K562 (cell line): ENCODE measurements at places on chromosomes 6 and 20.

DNA sequence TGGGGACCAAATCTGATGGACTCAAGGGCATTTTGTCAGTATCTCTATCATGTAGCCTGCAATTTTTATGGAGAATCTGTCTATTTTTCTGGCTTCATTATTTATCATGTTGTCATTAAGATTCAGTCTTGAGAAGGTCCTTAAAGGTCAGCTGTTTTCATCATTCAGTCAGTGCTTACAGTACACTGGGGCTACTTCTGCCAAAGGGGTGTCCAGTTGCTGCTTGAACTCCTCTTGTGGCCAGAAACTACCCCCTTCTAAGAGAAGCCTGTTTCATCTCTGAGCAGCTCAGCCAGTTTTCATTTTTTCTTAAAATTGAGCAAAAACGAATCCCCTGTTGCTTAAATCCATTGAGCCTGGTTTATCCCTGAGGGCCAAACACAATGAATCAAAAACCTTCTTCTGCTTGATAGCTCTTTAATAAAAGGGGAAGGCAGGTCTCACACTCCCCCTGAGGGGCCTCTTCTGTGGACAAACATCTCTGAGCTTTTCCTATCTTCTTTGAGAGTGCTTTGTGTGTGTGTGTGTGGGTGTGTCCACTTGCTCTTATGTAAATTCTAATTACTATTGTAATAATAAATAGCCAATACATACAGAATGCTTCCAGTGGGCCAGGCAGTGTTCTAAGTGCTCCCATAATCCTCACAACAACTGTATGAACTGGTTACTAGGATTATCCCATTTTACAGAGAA, 172.2 kb downstream of the PLCB1 start:
- no peak for DNase-seq

GRCh38 chr20:8424010-8424409, 291.9 kb downstream of the PLCB1 start:
- no peak for DNase-seq

DNA sequence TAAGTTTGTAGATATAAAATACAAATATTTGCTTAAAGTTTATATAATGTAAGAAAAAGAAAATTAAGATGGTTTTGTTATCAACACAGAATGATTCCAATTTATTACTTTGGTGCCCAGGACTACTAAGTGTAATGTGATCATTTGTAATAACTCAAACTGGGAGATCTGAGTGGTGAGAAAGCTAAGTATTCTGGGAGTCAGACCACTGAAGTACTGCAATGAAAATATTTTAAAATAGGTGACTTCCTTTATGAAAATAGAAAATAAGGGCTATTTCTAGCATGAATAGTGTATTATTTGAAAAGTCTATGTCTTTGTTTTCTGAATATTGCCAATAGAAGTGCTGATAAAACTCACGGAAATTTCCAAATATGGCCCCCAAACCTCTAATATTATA, 305.6 kb upstream of the MAN1A1 start:
- no peak for DNase-seq

GRCh38 chr6:107124934-107125348, 9.6 kb upstream of the BEND3 start:
- DNase-seq = no peak

DNA sequence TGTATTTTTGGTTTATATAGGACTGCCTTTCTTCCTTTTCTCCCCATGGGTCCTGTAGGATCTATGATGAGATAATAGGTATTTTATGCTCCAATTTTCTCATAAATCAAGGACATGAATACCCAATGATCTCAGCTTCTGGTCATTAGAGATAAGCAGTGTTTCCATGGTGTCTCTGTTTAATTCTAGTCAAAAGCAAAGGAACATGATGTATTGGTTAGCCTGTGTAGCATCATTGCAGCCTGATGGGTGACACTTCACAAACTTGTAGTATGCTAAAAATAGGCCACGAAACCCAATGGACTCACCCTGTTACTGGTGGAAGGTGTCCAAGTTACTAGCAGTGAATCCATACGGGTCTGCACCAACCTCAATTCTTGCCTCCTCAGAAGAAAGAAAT, 116.2 kb upstream of the SNX9 start:
- peak; percentile 38 for DNase-seq

DNA sequence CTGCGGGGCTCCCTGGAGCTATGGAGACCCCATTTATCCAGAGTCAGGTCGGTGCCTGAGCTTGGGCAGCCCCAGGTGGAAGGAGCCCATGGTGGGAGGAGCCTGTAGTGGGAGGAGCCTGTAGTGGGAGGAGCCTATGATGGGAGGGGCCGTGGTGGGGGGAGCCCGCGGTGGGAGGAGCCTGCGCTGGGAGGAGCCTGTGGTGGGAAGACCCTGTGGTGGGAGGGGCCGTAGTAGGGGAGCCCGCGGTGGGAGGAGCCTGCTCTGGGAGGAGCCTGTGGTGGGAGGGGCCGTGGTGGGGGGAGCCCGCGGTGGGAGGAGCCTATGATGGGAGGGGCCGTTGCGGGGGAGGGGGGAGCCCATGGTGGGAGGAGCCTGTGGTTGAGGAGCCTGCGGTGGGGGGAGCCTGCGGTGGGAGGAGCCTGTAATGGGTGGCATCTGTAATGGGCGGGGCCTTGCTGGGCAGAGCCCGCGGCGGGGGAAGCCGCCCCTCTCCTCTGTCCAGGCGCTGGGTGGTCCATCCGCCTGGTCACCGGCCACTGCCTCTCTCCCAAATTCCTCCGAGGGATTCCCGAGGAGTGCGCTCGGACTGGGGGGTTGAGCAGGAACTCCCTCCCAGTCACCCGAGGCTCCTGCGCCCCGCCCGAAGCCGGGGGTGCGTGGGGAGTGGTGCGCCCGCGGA, 567 bp upstream of the FNDC11 start:
- DNase-seq = peak; percentile 91

- DNase-seq = no peak
Observed at GRCh38 chr6:42022755-42023384, 27.5 kb upstream of the TAF8 start.

DNA sequence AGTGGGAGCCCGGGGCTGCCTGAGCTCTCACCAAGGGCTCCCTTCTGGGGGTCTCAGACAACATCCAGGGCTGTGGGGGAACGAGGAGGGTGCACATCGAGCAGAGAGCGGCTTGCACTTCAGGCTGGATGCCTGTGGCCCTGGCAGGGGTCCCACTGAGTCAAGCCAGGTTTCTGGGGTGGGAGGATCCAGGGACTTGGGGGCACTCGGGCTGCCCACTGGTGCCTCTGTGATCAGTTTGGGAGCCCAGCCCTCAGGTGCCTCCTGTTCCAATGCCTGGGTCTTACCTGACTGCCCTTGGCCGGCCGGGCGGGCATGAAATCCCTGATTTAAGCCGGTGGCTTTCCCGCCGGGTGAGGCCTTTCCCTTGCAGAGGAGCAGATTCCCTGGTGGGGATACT, 470 bp downstream of the COL20A1 start:
- DNase-seq = no peak

DNA sequence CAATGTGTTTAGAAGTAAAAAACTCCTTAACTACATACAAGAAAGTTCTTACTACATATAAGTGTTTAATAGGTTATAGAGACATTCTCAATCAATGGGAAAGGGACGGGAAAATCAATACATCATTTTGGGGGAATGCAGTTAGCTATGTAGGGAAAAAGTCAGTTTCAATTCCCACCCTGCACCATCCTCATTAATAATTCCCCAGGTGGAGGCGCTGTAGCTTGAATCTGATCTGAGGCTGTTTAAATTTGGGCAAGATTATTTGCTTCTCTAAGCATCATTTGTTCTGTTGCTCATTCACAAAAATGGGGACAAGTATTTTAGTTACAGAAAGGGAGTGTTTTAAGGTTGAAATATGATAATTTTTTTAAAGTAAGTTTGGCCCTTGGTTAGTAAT, 19.1 kb downstream of the OLIG3 start:
- DNase-seq = peak; percentile 43

GRCh38 chr20:35757098-35757705, 14.6 kb upstream of the PHF20 start:
- no peak for DNase-seq

GRCh38 chr6:21958428-21958827, 338.4 kb downstream of the PRL start:
- DNase-seq = no peak

DNA sequence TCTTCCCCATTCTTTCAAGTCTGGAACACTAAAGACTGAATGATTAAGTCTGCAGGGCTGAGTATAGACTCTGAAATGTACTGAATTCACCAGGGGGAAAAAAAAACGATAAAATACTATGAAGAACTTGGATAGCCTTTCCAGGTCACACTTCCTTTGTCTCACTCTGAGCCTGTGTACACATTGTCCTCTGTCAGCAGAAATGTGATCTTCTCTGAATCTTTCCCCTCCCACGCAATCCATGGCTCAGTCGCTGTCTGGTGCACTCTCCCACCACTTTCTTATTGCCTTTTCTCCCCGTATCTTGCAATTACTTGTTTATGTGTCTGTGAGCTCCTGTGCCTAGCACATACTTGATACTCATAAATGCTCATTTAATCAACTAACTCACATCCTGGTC, 212.6 kb upstream of the RSPO3 start:
- no peak for DNase-seq

- no peak for DNase-seq
Observed at GRCh38 chr6:148414836-148415235, 72.2 kb downstream of the SASH1 start.

- no peak for DNase-seq
Observed at GRCh38 chr6:15356179-15356578, 110.3 kb downstream of the JARID2 start.

DNA sequence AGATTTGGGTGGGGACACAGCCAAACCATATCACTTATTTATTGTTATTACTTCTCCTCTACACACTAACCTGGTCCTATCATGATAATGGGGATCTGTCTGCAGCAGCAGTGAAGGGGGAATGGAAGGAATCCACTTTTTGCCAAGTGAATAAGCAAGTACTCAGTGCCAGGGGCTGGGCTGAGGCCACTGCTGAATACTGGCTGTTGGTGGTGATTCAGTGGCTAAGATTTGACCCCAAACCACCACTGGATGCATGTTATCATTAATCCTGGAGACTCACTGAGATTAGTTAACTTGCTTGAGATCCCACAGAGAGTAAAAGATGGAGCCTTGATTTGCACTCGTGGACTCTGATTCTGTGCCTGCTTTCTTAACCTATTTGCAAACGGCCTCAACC, 127.7 kb downstream of the TSHZ2 start:
- no peak for DNase-seq

DNA sequence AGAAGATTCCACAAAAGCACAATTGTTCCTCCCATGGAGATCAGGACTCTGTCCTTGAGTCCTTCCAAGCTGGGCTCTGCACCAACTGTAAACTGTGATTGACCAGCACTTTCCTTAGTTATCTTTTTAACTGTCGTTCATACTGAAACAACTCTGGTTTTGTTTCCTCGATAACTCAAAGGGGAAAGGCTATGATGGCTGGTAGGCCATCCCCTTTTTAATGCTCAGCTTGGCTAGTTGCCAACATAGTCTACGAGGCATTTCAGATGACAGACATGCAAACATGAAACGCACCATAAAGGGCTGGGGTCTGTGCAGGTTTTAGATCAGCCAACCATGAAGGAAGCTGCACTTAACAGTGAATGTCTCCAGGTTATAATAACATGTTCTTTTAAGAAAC, 497.1 kb upstream of the ARID1B start:
- no peak for DNase-seq

DNA sequence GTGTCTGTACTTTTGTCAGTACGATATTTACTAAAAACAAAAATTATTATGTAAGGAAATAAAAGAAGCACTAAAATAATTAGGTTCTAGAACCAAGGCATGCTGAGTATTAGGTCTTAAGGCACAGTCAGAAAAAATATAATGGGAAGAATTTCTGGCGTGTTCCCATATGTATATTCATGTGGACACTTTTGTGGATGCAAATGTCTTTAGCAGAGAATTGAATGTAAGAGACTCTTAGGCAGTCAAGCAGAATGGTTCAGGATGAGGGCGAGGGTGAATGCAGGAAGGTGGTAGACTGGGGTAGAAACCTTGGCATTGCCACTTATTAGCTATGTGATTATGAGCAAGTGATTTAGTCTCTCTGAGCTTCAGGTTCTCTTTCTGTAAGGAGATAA, 71.5 kb downstream of the SASH1 start:
- DNase-seq = no peak

- DNase-seq = peak; percentile 52
Observed at GRCh38 chr20:35166242-35166830, 5.5 kb upstream of the PROCR start.

GRCh38 chr20:45096781-45097180, 4.1 kb downstream of the KCNS1 start:
- no peak for DNase-seq

DNA sequence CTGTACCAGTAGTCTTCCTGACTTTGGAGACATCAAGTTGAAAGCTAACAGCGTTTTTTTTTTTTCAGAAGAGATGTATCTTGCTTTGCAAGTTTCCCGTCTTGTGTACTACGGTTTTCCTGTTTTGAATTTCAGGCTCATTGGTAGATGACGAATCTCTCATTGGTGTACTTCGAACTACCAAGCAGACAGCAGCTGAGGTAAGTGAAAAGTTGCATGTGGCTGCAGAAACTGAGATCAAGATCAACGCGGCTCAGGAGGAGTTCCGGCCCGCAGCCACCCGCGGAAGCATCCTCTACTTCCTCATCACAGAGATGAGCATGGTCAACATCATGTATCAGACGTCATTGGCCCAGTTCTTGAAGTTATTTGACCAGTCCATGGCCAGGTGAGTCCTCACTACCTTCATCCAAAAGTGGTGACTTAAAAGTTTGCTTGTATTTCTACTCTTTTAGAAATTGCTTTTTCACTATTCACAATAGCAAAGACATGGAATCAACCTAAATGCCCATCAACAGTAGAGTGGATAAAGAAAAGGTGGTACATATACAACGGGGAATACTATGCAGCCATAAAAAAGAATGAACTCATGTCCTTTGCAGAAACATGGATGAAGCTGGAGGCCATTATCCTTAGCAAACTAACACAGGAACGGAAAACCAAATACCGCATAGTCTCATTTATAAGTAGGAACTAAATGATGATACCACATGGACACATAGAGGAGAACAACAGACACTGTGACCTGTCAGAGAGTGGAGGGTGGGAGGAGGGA, 110.6 kb upstream of the GLP1R start:
- DNase-seq = no peak

DNA sequence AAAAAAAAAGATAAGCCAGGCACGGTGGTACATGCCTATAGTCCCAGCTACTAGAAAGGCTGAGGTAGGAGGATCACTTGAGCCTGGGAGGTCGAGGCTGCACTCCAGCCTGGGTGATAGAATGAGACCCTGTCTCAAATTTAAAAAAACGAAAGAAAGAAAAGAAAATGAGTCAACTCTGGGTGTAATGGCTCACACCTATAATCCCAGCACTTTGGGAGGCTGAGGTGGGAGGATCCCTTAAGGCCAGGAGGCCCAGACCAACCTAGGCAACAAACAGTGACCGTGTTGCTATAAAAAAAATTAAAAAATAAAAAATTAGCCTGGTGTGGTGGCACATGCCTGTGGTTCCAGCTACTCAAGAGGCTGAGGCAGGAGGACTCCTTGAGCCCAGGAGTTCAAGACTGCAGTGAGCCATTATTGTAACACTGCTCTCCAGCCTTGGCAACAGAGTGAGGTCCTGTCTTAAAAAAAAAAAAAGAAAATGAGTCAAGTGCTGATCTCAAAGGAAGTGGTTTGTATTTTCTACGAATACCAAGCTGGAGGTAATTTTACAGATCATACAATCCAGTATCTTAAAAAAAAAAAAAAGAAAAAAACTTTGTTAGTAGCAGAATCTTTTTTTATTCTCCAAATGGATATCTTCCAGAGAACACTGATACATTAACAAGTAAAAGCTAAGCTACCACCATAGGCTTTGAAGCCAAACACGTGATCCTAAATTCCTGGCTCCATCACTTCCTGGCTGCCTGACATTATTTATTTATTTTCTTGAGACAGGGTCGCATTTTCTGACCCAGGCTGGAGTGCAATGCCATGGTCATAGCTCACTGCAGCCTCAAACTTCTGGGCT, 5.7 kb downstream of the COMMD7 start:
- DNase-seq = no peak

- no peak for DNase-seq
Observed at GRCh38 chr20:13250251-13250650, 29.2 kb downstream of the ISM1 start.
